RWPE2 (cell line): ENCODE measurements at places on chromosomes 4 and X.

DNA sequence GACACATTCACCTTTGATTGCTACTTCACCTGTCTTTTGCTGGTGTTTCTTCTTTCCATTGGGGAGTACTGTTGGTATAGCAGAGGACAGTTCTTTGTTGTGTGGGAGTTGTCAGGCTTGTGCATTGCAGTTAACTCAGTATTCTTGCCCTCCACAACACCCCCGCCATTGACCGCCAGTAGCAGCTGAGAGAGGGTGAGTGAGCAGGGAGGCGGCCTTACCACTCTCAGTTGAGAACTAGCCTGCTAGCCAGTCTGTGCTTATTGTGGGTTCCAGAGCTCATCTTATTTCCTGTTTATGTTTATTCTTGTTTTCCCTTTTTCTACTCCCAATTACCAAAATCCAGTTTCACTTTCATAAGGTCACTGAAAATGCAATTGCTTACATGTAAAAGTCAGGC lies 52.2 kb downstream of the STIM2 start:
- no peaks in the 10 kb centered on the region for H3K4me1 ChIP-seq
- H3K36me3 ChIP-seq: no peaks in the 10 kb centered on the region
- H3K4me3 ChIP-seq: no peak overlapping the region
- no peak overlapping the region for H3K27ac ChIP-seq
- no peak for DNase-seq

DNA sequence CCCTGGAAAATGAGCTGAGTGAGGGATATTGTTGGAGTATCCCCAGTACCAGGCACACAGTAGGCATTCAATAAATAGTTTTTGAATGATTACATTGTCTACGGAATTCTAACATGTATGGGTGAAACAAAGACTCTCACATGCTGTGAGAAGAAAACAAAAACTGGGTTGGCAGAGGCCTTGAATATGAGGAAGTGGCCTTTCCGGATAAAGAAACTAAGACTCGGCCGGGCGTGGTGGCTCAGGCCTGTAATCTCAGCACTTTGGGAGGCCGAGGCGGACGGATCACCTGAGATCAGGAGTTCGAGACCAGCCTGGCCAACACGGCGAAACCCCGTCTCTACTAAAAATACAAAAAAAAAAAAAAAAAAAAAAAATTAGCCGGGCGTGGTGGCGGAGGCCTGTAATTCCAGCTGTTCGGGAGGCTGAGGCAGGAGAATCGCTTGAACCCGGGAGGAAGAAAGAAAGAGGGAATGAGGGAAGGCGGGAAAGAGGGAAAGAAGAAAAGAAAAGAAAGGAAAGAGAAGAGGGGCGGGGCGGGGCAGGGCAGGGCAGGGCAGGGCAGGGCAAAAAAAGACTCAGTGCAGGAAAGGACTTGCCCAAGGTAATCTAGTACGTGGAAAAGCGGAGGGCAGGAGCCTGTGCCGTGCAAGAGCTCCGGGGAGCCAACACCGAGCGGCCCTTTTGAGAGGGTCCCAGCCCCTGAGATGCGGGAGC lies 689 bp upstream of the TMA16 start:
- H3K4me1 ChIP-seq: peaks cover 8% of the 10 kb centered on the region
- peaks cover 19% of the 10 kb centered on the region; the same call in 1 of the 2 replicates for H3K36me3 ChIP-seq
- H3K4me3 ChIP-seq: peak overlapping the region; percentile 72
- peak overlapping the region; percentile 86 for H3K27ac ChIP-seq
- DNase-seq: no peak

- H3K27me3 ChIP-seq: no peaks in the 10 kb centered on the region
- no peaks in the 10 kb centered on the region for H3K4me1 ChIP-seq
- no peaks in the 10 kb centered on the region for H3K36me3 ChIP-seq
- DNase-seq: no peak
- H3K27ac ChIP-seq: no peak overlapping the region
- no peak overlapping the region for H3K4me3 ChIP-seq
Measured at GRCh38 chrX:39731735-39732134, 366.0 kb downstream of the BCOR start.

DNA sequence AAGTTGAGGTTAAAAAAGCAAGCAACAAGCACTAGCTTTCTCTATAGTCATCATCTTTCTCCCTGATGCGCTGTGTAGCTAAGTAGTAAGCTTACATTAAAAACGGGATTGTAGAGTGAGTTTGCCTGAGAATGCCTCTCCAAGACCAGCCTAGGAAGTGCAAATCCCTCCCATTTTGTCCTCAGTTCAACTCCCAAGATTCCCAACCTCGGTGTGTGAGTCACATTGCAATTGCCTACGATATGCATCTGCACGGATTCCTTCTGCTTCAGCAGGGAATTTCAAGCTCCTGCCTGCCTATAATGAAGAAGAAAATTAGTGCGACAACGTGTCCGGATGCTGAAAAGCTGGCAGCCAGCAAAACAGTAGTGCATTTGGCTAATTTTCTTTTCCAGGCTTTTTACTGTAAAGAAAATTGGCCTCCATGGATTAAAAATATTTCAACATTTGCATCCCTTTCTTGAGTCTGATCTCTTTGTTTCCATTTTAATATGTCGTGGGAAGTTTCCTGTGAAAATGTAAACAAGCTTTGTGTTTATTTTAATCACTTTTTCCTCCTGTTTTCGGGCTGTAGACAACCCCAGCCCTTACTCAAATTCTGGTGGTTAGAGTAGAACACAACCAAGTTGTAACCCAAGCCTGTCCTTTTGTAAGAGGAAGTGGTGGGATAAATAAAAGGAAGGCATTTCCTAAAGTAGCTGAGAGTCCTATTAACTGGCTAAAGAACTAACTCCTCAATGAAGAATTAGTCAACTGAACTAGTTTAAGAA lies 58.4 kb upstream of the TET2 start:
- peak overlapping the region; percentile 86 for H3K27ac ChIP-seq
- no peaks in the 10 kb centered on the region for H3K36me3 ChIP-seq
- H3K4me3 ChIP-seq: no peak overlapping the region
- peaks cover 36% of the 10 kb centered on the region for H3K4me1 ChIP-seq
- H3K27me3 ChIP-seq: no peaks in the 10 kb centered on the region

GRCh38 chr4:133776961-133777360 lies 424.6 kb downstream of the PABPC4L start:
- no peaks in the 10 kb centered on the region for H3K27me3 ChIP-seq
- no peaks in the 10 kb centered on the region for H3K36me3 ChIP-seq
- no peaks in the 10 kb centered on the region for H3K4me1 ChIP-seq
- DNase-seq: no peak
- no peak overlapping the region for H3K4me3 ChIP-seq

DNA sequence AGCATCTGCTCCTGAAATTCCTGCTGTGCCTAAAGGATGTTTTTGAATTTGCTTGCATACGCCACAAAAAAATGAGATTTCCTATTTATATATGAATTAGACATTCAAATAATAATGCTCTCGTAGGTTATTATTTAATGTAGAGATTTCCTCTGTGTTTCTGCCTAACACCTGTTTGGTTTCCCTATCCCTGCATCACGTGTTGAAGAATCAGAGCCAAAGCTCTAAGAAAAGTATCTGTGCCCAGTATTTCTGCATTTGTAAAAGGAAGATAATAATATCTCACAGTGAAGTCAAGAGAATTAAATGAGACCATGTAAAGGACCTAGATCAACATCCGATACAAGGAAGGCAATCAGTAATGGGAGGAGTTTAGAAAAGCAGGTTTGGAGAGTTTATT lies 179.5 kb downstream of the HNRNPD start:
- no peaks in the 10 kb centered on the region for H3K27me3 ChIP-seq
- no peak overlapping the region for H3K27ac ChIP-seq
- no peak overlapping the region for H3K4me3 ChIP-seq
- no peak for DNase-seq

DNA sequence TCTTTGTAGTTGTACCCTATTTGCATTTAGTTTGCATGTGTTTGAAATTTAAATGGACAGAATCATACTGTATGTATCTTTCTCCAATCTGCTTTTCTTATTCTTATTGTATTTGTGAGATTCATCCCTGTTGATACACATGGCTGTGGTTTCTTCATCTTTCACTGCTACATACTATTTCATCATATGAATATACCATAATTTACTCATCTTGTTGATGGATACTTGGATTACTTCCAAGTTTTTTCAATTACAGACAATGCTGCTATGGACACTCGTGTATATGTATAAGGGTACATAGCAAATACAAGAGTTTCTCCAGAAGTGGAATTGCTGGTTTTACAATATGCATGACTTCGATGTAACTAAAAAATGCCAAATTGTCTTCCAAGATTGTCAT lies 11.8 kb upstream of the KLHL8 start:
- H3K36me3 ChIP-seq: no peaks in the 10 kb centered on the region
- DNase-seq: no peak
- no peaks in the 10 kb centered on the region for H3K27me3 ChIP-seq
- H3K4me3 ChIP-seq: no peak overlapping the region

GRCh38 chr4:113390850-113391249 lies 341.4 kb downstream of the ANK2 start:
- H3K4me3 ChIP-seq: no peak overlapping the region
- H3K27ac ChIP-seq: no peak overlapping the region
- H3K4me1 ChIP-seq: no peaks in the 10 kb centered on the region
- H3K27me3 ChIP-seq: no peaks in the 10 kb centered on the region
- no peak for DNase-seq
- H3K36me3 ChIP-seq: no peaks in the 10 kb centered on the region

DNA sequence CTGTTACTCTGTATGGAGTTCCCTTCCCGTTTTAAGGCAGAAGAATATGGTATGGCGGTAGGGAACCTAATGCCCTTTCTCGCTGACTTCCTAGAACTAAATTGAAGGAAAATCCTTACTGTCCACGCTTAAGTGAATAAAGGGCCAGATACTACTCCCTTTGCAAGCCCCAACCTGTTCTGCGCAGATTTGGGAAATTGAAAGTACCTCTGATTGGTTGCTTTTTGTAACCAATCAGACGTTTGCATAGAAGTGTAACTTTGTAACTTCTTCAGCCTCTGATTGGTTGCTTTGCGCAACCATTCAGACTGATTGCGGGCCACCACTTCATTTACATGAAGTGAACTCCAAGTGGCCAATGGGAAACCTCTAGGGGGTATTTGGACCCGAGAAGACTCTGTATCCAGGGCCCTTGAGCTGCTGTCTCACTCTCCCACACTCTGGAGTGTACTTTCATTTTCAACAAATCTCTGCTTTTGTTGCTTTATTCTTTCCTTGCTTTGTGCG lies 1.2 kb upstream of the TMEM33 start:
- H3K27me3 ChIP-seq: no peaks in the 10 kb centered on the region
- H3K4me1 ChIP-seq: peaks cover 35% of the 10 kb centered on the region
- H3K4me3 ChIP-seq: no peak overlapping the region

GRCh38 chr4:101660607-101661006 lies 129.9 kb upstream of the BANK1 start:
- no peaks in the 10 kb centered on the region for H3K27me3 ChIP-seq
- H3K27ac ChIP-seq: no peak overlapping the region
- no peaks in the 10 kb centered on the region for H3K4me1 ChIP-seq
- H3K4me3 ChIP-seq: no peak overlapping the region
- no peak for DNase-seq
- H3K36me3 ChIP-seq: no peaks in the 10 kb centered on the region

- H3K4me3 ChIP-seq: no peak overlapping the region
- no peak for DNase-seq
- no peaks in the 10 kb centered on the region for H3K4me1 ChIP-seq
- H3K27me3 ChIP-seq: no peaks in the 10 kb centered on the region
- no peaks in the 10 kb centered on the region for H3K36me3 ChIP-seq
Measured at GRCh38 chrX:50180073-50180940, 20.5 kb downstream of the AKAP4 start.

DNA sequence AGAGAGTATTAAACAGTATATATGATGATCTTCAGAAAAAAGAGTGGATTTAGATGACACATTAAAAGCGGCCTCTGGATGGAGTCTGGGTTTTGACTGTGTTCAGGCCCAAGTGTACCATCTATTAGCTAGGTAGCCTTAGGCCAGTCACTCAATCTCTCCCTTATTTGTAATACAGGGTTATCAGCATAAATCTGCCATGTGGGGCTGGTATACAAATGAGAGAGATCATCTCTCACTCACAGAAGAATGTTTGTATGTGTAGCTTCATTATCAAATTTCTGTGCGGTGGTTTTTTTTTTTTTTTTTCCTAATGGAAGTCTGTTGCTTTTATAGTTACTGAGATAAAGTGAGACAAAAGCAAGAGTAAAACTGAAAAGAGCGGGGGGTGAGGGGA lies 12.7 kb downstream of the SLC2A9 start:
- peaks cover 63% of the 10 kb centered on the region for H3K4me1 ChIP-seq
- H3K4me3 ChIP-seq: no peak overlapping the region
- no peaks in the 10 kb centered on the region for H3K27me3 ChIP-seq
- H3K36me3 ChIP-seq: peaks cover 56% of the 10 kb centered on the region
- no peak for DNase-seq
- H3K27ac ChIP-seq: peak overlapping the region; percentile 89

DNA sequence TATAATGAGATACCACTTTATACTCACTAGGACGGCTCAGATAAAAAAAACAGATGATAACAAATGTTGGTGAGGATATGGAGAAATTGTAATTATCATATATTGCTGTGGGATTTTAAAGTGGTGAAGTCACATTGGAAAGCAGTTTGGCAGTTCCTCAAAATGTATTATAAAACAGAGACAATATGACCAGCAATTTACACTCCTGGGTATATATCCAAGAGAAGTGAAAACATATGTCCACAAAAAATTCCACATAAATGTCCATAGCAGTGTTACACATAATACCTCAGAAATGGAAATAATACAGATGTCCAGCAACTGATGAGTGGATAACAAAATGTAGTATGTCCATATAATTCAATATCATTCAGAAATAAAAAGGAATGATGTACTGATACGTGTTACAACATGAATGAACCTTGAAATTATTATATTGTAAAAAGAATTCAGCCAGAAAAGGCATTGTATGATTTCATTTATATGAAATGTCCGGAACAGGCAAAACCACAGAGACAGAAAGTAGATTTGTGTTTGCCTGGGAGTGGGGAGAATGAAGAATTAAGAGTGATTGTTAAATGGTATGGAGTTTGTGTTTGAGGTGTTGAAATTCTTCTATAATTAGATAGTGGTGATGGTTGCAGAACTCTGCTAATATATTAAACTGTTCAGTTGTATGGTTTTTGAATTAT lies 220.9 kb downstream of the SLC7A11 start:
- no peaks in the 10 kb centered on the region for H3K36me3 ChIP-seq
- no peak overlapping the region for H3K27ac ChIP-seq
- H3K27me3 ChIP-seq: no peaks in the 10 kb centered on the region
- H3K4me3 ChIP-seq: no peak overlapping the region
- DNase-seq: no peak

- H3K27me3 ChIP-seq: no peaks in the 10 kb centered on the region
- H3K4me1 ChIP-seq: peaks cover 9% of the 10 kb centered on the region
- no peak overlapping the region for H3K27ac ChIP-seq
Measured at GRCh38 chr4:55838356-55838755, 15.1 kb upstream of the EXOC1 start.

DNA sequence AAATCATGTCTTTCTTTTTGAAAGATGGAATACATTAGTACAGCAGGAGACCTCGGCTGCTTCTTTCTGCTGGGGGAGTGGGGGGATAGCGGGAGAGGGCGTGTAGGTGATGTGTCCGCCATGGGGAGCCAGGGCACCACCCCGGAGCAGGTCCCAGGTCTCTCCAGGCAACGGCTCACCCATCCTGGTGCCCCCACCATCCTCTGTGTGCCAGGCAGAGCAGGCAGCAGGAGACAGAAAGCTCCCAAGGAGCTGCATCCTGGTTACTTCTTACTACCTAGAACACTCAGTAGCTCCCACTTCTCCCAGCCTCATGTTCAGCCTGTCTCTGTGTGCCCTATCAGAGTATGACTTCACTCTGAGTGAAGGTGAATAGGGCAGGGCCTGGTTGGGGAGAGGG lies 23.6 kb downstream of the TNIP2 start:
- H3K4me3 ChIP-seq: no peak overlapping the region
- DNase-seq: no peak
- H3K4me1 ChIP-seq: no peaks in the 10 kb centered on the region
- no peaks in the 10 kb centered on the region for H3K27me3 ChIP-seq
